ENCODE measurements at places on chromosomes 12 and 14. TPM values are rescaled to one million over a fixed set of nuclear protein-coding genes. Genes with fewer than 3 reads are reported as not detected.
A peak's percentile ranks its signal among the peaks of the same experiment; 100 is the strongest.

Gene C3AR1
- 13.0 TPM for total RNA-seq

- H3K27me3 ChIP-seq: no peaks in the 10 kb centered on the region
- peak; percentile 18 for DNase-seq
- no peak overlapping the region for H3K4me3 ChIP-seq
- peaks cover 10% of the 10 kb centered on the region for H3K4me1 ChIP-seq
- H3K36me3 ChIP-seq: no peaks in the 10 kb centered on the region
Observed at GRCh38 chr14:75188520-75189268, 12.3 kb upstream of the TMED10 start.

DNA sequence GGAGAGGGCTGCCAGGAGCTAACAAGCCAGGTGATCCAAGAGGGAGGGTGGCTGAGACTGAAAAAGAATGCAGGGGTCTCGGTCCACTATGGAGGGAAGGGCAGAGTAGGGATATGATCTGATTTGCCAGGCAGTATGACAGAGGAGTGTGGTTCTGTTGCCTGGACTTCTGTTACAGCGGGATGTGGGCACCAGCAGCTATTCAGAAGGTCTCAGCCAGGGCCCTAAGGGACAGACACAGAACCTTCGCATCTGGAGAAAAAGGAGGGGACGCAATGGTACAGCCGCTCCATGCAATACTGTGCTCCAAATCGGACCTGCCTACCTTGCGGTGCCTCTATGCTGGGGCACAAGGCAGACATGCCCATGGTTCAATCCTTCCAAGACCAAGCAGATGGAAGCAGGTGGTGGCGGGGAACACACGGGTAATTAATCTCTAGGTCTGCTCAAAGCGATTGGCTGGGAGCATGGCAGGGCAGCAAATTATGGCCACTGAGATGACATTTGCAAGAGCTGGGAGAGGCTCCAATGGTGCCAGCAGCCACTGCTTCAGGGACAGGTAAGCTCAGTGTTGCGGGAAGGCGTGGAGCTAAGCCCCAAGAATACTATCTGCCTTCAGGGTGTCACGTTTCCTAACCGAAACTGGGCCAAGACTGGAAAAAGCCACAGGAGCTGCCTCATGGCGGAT lies 185.5 kb downstream of the FOXN3 start:
- H3K4me3 ChIP-seq: no peak overlapping the region
- no peaks in the 10 kb centered on the region for H3K4me1 ChIP-seq
- no peaks in the 10 kb centered on the region for H3K36me3 ChIP-seq
- no peaks in the 10 kb centered on the region for H3K27me3 ChIP-seq

GRCh38 chr12:81412940-81413339 lies 335.1 kb downstream of the ACSS3 start:
- H3K27me3 ChIP-seq: no peaks in the 10 kb centered on the region

GRCh38 chr12:62899568-62900390 lies 35.2 kb downstream of the PPM1H start:
- H3K27ac ChIP-seq: no peak overlapping the region
- no peaks in the 10 kb centered on the region for H3K36me3 ChIP-seq
- H3K27me3 ChIP-seq: no peaks in the 10 kb centered on the region

- no peak overlapping the region for H3K4me3 ChIP-seq
- no peak for DNase-seq
- H3K27me3 ChIP-seq: no peaks in the 10 kb centered on the region
- no peaks in the 10 kb centered on the region for H3K36me3 ChIP-seq
- no peak overlapping the region for H3K27ac ChIP-seq
Observed at GRCh38 chr14:37932008-37932407, 275.7 kb upstream of the SSTR1 start.

DNA sequence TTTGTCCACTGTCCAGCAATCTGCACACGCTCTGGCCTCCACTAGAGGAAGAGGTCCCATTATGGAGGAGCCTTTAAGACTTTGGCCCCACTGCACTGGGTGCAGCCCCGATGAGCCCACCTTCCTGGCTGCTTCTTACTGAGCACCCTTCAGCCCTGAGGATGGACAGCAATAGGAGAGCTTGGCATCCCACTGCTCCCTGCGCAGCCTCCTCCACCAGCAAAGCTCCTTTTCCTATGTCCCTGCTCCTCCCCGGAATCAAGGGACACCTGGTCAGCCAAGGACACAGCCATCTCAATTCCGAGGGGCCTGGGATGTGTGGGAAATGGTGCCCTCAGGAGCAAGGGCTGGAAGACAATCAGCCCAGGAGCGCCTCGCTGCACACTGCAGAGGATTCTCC lies 94.7 kb downstream of the GCH1 start:
- no peak overlapping the region for H3K27ac ChIP-seq
- DNase-seq: no peak
- H3K4me1 ChIP-seq: peaks cover 5% of the 10 kb centered on the region
- no peaks in the 10 kb centered on the region for H3K36me3 ChIP-seq

GRCh38 chr12:16587110-16587453 lies 18.9 kb downstream of the LMO3 start:
- H3K4me3 ChIP-seq: no peak overlapping the region
- H3K27me3 ChIP-seq: no peaks in the 10 kb centered on the region
- DNase-seq: no peak
- no peak overlapping the region for H3K27ac ChIP-seq
- H3K36me3 ChIP-seq: no peaks in the 10 kb centered on the region
- H3K4me1 ChIP-seq: no peaks in the 10 kb centered on the region

GRCh38 chr14:61527325-61528100 lies 167.8 kb upstream of the HIF1A start:
- no peaks in the 10 kb centered on the region for H3K27me3 ChIP-seq
- DNase-seq: no peak
- peaks cover 56% of the 10 kb centered on the region for H3K4me1 ChIP-seq
- no peak overlapping the region for H3K4me3 ChIP-seq
- H3K27ac ChIP-seq: peak overlapping the region; percentile 64
